ENCODE measurements at places on chromosomes 2 and 18. TPM values are rescaled to one million over a fixed set of nuclear protein-coding genes. Genes with fewer than 3 reads are reported as not detected.

COL6A3 gene
- total RNA-seq, result 54.4 TPM

ANKRD62 gene
- total RNA-seq, result not detected

MYO5B gene
- 1.6 TPM for total RNA-seq

APCDD1 gene
- total RNA-seq, result 48.0 TPM

LINC00305 gene
- not detected for total RNA-seq
